Activated CD4-positive, CD25-positive, alpha-beta regulatory T cell (primary cell): ENCODE measurements at places on chromosomes 5 and 9.

DNA sequence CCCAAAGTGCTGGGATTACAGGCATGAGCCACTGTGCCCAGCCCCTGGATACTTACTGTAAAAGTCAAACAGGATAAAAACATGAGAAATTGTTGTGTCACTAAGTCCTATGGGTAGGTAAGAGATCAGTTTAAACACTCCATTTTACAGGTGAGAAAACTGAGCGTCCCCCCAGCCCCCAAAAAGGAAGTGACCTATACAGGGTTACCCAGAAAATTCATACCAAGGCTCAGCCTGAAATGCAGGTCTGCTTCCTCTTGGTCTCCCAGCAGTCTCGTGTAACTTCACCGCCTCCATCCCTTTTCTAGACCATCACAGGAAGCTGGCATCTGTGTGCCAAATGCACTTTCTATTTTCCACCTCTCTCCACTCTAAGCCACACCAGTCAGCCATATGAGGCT lies 57.2 kb downstream of the TMOD1 start:
- no peak for DNase-seq

DNA sequence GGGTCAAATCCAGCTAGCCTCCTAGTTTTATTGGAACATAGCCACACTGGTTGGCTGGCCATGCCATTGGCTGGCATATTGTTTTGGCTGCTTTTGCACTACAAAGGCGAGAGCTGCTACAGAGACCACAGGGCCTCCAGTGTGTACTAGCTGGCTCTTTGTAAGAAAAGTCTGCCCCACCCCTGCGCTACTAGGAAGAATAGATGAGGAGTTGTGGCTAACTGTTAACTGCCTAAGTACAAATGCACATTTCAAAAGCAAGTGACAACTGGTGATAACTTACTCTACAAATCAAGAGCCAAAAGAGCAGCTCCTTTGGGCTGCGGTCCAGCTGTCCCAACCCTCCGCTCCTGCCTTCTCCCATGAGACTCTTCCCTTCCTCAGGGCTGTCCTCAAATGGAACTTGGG lies 63.9 kb downstream of the SERINC5 start:
- no peak for DNase-seq

- DNase-seq, result no peak
Observed at GRCh38 chr5:137092831-137093230, 406.3 kb downstream of the SPOCK1 start.

DNA sequence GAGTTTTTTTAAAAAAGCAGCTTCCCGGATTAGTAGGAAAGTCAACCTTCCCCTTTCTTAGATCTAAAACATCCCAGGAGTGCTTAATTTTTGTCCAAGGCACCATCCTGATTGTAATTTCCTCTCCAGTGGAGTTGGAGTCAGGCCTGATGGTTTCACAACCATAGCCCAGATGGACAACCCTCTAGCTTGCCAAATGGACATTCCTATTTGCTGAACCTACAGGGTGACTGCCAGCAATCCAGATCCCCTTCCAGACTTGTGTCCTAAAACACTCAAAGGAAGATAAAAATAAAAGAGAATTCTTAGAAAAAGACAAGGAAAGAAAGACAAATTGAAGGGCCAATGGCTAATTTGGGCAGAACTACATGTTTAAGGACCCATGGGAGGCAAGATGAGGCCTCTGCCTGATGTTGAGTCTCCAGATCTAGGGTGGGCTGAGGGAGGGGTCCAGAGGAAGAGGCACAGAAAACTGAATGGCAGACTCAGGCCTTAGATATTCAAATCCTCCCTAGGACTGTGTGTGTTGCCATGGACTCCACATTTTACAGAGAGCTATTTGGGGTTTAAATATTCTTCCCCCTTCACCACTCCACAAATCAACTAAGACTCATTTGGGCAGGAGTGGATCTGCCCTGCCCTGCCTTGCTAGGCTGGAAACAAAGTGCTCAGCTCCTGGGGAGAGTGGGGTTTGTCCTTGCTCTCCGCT lies 38.5 kb upstream of the SLC44A1 start:
- no peak for DNase-seq

DNA sequence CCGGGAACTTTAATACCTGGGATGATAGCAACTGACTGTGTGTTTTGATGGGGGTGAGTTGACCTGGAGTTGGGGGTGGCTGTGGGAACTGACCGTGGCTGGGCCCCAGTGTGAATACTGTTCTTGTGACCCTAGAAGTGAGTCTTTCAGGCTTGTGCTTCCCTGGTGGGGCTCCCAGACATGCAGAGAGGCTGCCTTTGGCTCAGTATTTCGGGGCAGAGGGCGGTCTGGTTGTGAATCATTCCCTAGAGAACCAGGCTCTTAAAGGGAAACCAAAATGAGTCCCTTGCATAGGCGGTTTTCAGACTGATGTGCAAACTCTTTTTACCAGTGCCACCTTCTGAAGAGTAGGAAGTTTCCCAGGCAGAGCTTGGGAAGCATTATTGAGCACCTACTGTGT lies 132.1 kb downstream of the MACROH2A1 start:
- no peak for DNase-seq

DNA sequence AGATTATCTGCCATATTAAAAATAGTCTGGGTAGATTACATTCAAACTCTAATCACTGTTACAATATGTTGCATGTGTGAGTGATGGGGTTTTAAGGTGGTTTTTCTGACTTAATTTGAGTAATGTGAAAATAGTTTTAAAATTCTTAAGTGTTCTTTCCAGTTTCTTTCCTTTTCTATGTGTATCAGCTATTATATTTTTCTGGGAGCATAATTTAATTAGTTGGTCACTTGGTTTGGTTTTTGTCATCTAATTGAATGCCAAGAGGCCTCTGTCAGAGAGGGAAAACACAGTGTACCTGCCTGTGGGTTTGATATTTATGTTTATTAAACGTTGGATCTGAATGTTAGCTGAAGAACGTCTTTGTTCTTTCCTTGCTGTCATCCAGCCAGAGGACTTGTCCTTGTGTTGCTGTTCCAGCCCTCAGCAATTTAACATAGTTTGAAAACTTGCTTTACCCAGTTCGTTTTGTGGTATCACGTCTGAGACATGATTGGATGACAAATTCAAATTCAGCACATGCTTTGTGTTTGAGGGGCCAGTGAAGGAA lies 19.5 kb downstream of the OTULIN start:
- no peak for DNase-seq

- DNase-seq, result no peak
Observed at GRCh38 chr5:145898171-145898570, 25.4 kb upstream of the GRXCR2 start.

DNA sequence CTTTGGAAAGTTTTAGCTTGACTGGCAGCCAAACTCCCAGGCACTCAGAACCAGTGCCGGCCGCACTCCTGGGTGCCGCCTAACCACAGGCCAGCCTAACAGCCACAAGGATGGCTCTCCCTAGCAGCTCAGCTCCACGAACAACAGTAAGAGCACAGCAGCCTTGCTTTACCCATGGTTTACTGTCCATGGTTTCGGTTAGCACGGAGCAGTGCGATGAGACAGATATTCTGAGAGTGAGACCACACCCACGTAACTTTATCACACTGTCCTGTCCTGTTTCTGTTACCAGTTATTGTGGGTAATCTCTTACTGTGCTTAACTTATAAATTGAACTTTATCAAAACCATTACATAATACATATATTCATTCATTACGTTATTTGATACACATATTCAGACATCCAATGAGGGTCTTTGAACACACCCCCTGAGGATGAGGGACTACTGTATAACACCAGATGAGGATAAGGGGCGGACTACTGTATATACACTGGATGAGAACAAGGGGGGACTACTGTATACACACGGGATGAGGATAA lies 12.4 kb downstream of the CLPTM1L start:
- DNase-seq, result no peak

- no peak for DNase-seq
Observed at GRCh38 chr5:16596581-16596940, 20.2 kb downstream of the RETREG1 start.

- DNase-seq, result no peak
Observed at GRCh38 chr5:72556351-72557166, 49.3 kb upstream of the ZNF366 start.

GRCh38 chr5:5155617-5156016 lies 15.5 kb downstream of the ADAMTS16 start:
- no peak for DNase-seq

- DNase-seq, result no peak
Observed at GRCh38 chr9:94169968-94170367, 85.7 kb downstream of the PTPDC1 start.

DNA sequence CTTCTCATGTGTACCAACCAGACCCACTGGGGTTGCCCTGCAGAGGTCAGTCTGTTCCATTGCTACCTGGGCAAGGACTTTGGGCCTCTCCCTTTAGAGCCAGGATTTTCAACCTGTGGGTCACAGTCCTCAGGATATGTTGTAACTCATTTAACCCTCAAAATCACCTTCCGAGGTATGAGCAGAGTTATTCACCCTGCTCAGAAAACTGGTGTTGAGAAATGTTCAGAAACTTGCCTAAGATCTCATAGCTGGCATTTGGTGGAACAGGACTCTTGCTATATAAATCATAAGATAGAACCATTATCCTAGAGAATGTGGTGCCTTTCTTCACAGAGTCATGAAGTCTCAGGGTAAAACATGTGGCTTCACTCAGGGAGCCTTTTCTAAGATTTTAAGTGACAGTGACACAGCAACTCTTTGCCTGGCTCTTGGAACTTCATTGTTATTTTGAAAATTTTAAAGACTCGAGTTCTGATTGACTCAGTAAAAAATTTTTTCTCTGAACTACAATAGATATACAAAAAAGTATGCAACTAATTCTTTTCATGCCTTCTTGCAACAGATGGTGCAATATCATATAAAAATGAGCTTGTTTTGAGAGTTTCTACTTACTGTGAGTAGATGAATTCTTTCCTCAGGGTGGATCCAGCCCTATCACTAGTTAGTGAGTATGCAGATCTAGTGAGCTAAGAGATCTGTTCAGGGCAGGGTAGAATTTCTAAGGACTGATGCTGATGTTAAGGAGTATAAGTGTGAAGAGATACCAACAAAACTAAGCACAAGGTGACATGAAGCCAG lies 29.5 kb downstream of the CAST start:
- no peak for DNase-seq

- DNase-seq, result no peak
Observed at GRCh38 chr5:154241021-154241420, 50.5 kb downstream of the GALNT10 start.
